ENCODE measurements at places on chromosomes 1 and 21. TPM values are rescaled to one million over a fixed set of nuclear protein-coding genes. Genes with fewer than 3 reads are reported as not detected.

- peaks cover 9% of the 10 kb centered on the region for H3K4me1 ChIP-seq
- DNase-seq = no peak
- no peak overlapping the region for H3K4me3 ChIP-seq
- no peak overlapping the region for H3K27ac ChIP-seq
- H3K36me3 ChIP-seq = no peaks in the 10 kb centered on the region
These were observed 83.9 kb upstream of the ZNF648 start for GRCh38 chr1:182145441-182145840.

- no peak for DNase-seq
- H3K27me3 ChIP-seq = peaks cover 12% of the 10 kb centered on the region
- H3K27ac ChIP-seq = no peak overlapping the region
- no peaks in the 10 kb centered on the region for H3K36me3 ChIP-seq
- H3K4me3 ChIP-seq = no peak overlapping the region
- H3K4me1 ChIP-seq = peaks cover 10% of the 10 kb centered on the region
These were observed 3.8 kb upstream of the RWDD3 start for GRCh38 chr1:95230256-95230655.

PPFIA4 gene
- 51.2 TPM for total RNA-seq

- no peak for DNase-seq
- no peaks in the 10 kb centered on the region for H3K4me1 ChIP-seq
- H3K36me3 ChIP-seq = no peaks in the 10 kb centered on the region
- no peak overlapping the region for H3K4me3 ChIP-seq
These were observed 861.1 kb upstream of the ADAMTS5 start for GRCh38 chr21:27827972-27828371.

GRCh38 chr1:180881806-180882509, 30.7 kb upstream of the KIAA1614 start:
- no peak overlapping the region for H3K27ac ChIP-seq
- H3K27me3 ChIP-seq = no peaks in the 10 kb centered on the region
- H3K36me3 ChIP-seq = peaks cover 4% of the 10 kb centered on the region

TIPRL gene
- 57.5 TPM for total RNA-seq

TEDDM1 gene
- total RNA-seq = not detected

DNA sequence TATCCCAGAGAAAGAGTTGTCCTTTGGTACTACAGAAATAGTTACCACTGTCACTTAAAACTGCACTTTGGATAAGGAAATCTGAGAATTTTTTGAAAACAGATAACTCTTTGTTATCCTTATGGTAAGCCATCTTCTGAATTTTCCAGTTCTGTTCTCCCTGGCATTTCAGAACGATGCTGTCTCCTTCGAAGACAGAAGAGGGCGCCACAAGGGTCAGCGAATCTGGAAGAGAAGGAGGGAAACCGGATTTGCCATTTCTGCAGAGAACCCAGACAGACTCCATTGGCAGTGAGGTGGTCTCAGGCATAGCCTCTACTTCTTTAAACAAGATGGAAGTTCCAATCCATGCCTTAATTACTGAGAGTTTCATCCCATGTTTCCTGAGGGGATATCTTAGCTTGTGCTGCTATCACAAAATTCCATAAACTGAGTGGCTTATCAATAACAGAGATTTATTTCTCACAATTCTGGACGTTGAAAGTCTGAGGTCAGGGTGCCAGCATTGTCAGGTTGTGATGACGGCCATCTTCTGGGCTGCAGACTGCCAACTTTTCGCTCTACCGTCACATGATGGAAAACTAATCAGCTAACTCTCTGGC, 6.4 kb downstream of the FCRL2 start:
- no peak overlapping the region for H3K27ac ChIP-seq
- H3K4me3 ChIP-seq = no peak overlapping the region
- DNase-seq = no peak

DNA sequence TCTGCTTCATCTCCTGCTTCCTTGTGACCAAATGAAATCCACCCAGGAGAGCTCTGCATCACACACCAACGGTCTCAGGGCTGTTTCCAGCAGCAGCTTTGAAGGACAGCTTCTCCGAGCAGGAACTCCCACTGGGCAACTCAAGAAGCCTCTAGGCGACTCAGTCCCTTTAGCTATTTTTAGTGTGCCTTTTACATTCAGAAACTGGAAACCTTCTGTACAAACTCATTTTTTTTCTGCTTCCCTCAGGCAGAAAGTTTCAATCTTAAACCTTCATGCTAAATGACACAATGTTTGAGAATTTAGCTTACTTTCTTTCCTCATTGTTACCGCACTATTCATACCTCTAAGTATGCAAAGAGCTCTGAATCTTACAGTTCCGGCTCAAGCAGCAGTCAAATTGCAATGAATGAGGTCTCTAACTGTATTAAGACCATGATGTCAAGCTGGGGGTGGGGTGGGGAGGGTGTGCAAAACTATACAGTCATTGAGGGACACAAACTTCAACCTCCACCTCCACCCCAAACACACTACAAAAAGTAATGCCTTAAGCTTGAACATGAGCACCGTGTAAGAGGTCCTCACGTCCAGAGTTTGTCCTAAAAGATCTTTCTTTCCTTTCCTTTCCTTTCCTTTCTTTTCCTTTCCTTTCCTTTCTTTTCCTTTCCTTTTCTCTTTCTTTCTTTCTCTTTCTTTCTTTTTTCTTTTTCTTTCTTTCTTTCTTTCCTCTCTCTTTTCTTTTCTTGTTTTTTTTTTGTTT, 16.4 kb upstream of the TARBP1 start:
- peak overlapping the region; percentile 86 for H3K27ac ChIP-seq
- peaks cover 65% of the 10 kb centered on the region for H3K4me1 ChIP-seq

GRCh38 chr1:107965110-107965991, at the start of gene VAV3:
VAV3 (minus strand) TSS chr1:107965180; CDS start chr1:107964869, 311 bp downstream.
- DNase-seq = peak; percentile 78
- H3K4me3 ChIP-seq = peak within 1 kb of the TSS; percentile 84
- no peaks in the 10 kb centered on the region for H3K36me3 ChIP-seq
- peak within 1 kb of the TSS; percentile 89 for H3K27ac ChIP-seq
- H3K27me3 ChIP-seq = no peaks in the 10 kb centered on the region
- H3K4me1 ChIP-seq = peaks cover 23% of the 10 kb centered on the region

DNA sequence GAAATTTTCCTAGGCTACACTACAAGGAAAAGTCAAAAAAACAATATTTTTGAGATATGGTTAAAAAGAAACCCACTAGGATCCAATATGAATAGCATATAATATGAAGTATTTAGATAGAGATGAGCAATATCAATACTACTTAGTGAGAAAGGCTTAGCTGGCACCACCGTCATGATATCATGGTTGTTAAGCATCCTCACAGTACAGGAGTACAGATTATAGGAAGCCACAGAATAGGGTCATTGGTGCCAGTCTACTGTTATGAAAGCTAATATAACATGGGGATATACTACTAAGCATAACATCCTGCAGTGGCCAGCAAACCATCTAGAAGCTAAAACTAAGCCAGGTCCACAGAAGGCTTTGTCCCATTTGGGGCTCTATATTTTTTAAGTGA, 28.4 kb upstream of the NRIP1 start:
- no peak for DNase-seq
- H3K27me3 ChIP-seq = no peaks in the 10 kb centered on the region
- no peaks in the 10 kb centered on the region for H3K36me3 ChIP-seq

DNA sequence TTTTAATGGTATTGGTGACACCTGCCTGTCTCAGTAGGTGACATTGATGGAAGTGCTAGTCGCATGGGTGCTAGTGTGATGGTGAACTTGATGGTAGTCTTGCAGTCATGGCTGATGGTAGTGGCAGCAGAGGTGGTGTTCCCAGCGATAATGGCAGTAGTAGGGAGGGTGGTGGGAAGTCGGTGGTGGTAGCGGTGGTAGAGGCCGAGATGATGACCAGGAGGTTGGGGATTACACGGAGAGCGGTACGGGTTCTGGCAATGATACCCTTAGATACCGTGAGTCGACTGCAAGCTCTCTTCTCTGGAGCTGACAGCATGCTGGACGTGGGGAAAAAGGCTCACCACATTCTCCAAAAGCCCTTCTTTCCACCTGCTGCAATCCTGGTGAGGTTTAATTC, 99.4 kb upstream of the SLC2A1 start:
- DNase-seq = no peak
- no peak overlapping the region for H3K4me3 ChIP-seq
- peaks cover 17% of the 10 kb centered on the region for H3K4me1 ChIP-seq
- H3K36me3 ChIP-seq = peaks cover 2% of the 10 kb centered on the region
- peak overlapping the region; percentile 69 for H3K27ac ChIP-seq

DNA sequence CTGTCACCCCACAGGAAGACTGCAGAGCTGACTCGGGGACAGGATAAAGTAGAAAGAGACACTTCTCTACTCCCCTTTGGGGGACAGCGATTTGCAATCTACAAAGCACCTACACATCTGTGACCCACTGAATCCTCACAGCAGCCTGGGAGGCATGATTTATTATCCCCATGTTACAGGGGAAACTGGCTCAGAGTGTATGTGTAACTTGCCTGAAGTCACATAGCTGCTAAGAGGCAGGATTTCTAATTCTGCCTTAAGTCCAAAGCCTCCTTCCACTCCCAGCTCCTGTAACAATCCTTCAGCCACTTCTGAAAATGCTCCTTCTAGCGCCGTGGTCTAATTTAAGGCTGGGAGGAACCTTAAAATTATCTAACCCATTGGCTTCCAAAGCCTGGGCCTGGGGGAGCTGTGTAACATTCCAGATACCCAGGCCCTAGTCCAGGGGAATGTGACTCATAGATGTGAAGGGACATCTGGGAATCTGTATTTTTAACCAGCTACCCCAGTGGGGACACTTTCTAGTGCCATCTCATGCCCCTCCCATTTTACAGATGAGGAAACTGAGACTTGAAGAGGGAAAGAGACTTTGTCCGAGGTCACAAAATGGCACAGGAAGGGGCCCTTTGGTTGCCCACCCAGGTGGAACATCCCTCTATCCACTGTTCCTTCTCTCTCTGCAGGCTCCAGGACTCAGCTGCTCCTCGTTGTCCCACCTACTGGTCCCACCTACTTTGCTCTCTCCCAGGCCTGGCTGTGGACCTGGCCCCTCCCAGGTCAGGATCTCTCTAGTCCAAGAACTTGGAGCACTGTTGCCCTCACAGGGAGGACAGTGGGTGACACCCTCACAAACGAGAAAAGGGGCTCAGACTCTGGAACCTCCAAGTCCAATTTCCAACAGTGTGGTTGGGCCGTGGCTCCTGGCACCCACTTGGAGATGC, 48.9 kb downstream of the AHDC1 start:
- H3K36me3 ChIP-seq = peaks cover under 1% of the 10 kb centered on the region
- H3K4me3 ChIP-seq = no peak overlapping the region
- H3K27me3 ChIP-seq = no peaks in the 10 kb centered on the region
- no peak for DNase-seq
